Stimulated activated CD8-positive, alpha-beta memory T cell treated with anti-CD3 and anti-CD28 coated beads, Interleukin-2, amount 100 ng/mL, for 48 hours (primary cell): ENCODE measurements at places on chromosomes 5 and 9.

DNA sequence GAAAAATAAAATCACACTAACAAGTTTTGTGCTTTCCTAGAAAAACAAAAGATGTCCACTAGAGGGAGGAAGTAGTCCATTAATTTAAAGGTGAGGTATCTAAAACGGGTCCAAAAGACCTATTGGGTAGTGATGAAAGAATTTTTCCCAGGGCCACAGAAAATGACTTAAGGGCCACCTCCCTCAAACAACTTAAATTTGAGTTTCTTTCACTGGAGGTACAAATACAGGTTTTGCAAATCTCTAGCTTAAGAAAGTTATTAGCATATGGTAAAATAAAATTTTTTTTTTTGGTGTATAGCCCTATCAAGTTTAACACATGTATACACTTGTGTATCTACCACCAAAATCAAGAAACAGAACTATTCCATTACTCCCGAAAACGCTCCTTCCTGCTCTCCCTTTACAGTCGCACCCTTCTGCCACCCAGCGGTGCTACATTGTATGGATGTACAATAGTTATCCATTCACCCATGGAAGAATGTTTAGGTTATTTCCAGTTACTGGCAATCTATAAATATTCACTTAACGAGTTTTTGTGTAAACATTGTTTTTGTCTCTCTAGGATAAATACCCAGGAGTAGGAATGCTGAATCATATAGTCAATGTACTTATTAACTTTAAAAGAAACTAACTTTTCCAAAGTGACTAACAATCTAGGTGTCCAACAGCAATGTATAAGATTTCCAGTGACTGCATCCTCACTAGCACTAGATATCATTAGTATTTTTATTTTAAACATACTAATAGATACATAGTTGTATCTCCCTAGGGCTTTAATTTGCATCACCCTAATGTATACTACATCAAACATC, 21.9 kb downstream of the DEPDC1B start:
- DNase-seq: no peak

GRCh38 chr9:7095058-7095457, 337.3 kb downstream of the KDM4C start:
- no peak for DNase-seq

DNA sequence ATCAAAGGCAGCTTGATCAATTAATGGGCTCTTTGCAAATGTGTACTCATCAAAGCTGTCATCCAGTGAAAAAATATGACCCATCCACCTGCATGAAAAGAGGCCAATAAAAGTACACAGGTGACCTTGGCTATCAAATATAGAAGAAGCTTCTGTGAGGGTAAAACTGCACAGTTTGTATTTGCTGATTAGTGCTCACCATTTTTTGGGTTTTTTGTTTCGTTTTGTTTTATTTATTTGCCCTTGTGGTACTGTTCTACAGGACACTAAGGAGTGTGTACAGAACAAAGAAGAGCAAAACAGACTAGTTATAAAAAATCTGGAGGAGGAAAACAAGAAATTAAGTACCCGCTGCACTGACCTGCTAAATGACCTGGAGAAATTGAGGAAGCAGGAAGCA, 101.3 kb downstream of the CNTLN start:
- DNase-seq: no peak

DNA sequence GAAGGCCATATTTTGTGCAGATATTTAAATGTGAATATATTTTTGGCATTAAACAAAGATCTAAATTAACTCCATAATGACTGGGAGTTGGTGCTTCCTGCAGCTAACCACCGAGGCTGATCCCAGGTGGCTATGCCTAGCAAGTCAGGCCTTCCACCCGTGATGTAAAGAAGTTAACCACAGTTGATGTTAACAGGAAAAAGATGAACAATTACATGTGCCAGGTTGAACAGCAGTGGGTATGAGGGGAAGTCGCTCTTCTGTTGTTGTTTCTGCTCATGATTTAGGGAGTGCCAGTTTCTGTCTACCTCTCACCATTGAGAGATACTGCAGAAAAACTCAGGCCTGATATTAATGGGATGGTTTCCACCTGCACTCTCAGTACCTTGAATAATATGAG, 334.3 kb downstream of the EBF1 start:
- no peak for DNase-seq

DNA sequence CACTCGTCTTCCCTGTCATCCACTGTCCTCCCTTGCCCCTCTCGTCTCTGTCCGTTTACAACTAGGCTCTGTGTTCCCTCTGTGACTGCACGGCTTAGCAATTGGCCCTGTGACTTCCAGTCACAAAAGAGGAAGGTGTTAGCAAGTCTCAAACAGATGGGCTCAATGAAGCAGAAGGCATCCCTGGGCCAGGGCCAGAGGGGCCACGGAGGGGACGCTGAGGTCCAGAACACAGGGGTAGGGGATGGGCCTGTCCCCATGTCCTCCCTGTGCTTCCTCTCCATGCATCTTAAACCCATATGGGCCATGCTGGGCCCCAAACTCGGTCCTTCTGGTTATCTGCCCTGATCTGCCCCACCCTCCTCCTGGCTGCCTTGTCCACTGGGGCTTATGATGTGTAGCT, at the start of gene CD72:
TSS of gene CD72 (minus strand) at position 89 of the 403 bp plus-strand sequence. CDS start 110 bp downstream, outside the sequence.
- no peak for DNase-seq

DNA sequence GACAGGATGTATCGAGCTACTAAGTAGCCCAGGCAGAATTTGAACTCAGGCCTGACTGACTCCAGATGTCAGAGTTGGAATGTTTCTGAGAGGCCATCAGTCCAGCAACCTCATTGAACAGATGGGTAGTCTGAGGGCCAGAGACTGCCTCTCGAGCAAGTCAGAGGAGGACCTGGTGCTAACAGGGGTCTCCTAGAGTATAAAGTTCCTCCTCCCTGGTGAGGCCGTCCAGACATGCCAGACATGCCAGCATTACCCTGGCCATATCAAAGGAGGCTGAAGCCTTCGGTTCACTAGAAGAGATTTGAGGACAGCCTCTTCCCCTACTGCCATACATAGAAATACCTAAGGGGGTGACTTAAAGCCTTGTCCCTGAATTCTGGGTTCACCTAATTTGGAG, 81.2 kb downstream of the ZNF618 start:
- DNase-seq: no peak

DNA sequence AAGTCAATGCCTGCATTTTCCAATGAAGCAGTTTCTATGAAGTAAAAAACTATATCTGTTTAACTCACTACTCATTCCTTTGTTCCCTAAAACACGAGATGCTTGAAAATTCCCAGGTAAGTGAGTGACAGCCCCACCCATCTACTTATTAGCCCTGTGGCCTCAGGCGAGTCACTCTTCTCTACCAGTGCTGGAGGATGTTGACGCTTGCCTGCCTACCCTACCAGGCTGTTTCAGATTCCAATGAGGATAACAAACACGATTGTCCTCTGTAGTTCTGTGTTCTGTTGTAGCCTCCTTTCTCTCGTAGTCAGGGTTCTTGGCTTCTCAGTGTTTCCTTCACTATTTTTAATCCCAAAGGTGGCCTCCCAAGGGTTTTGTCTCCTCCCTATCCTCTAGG, 388.8 kb downstream of the KDM4C start:
- no peak for DNase-seq

DNA sequence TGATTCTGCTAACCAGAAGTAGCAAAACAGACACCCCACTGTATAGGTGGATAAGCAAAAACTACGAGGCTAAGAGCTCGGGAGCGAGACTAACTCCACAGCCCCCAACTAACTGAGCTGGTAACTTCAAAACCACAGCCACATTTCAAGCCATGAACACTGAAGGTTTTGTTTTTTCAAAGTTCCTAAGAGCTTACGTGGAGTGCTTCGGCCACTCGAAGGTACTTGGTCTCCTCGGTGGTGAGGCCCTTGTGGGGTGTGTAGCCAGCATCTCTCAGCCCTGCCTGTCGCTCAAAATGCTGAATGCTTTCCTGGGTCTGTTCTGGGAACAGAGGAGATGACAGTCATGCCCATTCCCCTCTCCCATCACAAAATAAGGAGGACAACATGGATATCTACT, 11.1 kb downstream of the KIAA1191 start:
- DNase-seq: no peak
